ENCODE measurements at places on chromosomes 7 and 10.

GRCh38 chr10:132258423-132258822, 49.3 kb downstream of the STK32C start:
- no peak for DNase-seq

- DNase-seq: peak; percentile 88
These were observed 19.3 kb downstream of the PPP1R3C start for GRCh38 chr10:91613411-91614187.

GRCh38 chr7:108586274-108586710, 16.6 kb downstream of the DNAJB9 start:
- no peak for DNase-seq

GRCh38 chr10:101355072-101355706, 1.2 kb downstream of the BTRC start:
- no peak for DNase-seq

GRCh38 chr10:61973906-61974305, 72.4 kb downstream of the ARID5B start:
- no peak for DNase-seq

GRCh38 chr10:61898435-61898778, 3.1 kb upstream of the ARID5B start:
- no peak for DNase-seq

- no peak for DNase-seq
These were observed 293.4 kb upstream of the RNF32 start for GRCh38 chr7:156347132-156347531.

DNA sequence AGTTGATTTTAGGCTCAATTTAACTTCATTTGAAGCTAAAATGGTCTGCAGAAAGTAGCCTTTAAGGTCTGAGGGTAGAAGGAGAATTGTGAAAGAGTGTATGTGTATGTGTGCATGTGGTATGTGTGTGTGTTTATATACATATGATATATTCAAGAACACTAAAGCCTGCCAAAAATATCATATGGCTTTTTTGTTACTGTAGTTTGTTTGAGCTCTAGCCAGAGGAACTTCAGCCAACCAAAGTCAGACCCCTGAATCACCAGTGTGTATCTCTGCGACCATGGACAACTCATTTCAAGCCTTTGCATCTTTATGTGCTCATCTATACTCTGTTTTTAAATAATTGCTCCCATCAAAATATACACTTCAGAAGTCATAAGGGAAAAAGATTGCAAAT, 58.4 kb upstream of the HDAC9 start:
- no peak for DNase-seq

DNA sequence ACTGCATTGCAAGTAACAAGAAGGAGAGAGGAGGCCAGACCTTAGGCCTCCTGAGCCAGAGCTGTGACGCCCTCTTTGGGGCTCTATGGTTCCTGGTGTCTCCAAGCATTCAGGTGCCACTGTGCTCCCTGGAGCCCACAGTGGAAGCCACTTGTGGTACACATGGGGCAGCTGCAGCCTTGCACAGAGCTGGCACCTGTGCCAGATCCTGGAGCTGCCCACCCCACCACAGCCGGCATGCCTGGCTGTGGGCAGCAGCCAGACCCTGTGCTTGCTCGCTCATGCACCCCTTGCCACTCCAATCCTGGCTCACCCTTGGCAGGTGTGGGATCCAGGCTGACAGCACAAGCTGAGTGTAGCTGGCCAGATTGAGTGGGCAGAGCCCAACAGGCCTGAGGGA, 173.8 kb upstream of the SMIM30 start:
- DNase-seq: no peak

- DNase-seq: no peak
These were observed 72.4 kb downstream of the LMBR1 start for GRCh38 chr7:156820445-156821063.

DNA sequence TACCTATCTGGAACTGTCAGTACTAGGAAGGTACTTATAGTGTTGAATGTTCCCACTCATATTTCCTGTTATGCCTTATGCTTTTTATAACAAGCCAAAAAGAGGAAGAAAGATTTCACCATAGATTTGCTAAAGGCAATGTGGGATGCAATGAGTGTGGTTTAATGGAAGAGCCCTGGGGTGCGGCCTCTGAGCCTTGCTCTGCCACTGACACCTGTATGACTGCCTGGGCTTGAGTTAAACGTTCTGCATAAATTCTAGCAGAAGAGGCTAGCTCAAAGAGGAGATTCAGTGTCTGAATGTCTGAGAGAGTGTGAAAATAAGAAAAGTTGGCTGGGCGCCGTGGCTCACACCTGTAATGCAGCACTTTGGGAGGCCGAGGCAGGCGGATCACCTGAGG, 143.8 kb downstream of the TPST1 start:
- no peak for DNase-seq

GRCh38 chr7:18496341-18496700, 772 bp downstream of the HDAC9 start:
- no peak for DNase-seq

DNA sequence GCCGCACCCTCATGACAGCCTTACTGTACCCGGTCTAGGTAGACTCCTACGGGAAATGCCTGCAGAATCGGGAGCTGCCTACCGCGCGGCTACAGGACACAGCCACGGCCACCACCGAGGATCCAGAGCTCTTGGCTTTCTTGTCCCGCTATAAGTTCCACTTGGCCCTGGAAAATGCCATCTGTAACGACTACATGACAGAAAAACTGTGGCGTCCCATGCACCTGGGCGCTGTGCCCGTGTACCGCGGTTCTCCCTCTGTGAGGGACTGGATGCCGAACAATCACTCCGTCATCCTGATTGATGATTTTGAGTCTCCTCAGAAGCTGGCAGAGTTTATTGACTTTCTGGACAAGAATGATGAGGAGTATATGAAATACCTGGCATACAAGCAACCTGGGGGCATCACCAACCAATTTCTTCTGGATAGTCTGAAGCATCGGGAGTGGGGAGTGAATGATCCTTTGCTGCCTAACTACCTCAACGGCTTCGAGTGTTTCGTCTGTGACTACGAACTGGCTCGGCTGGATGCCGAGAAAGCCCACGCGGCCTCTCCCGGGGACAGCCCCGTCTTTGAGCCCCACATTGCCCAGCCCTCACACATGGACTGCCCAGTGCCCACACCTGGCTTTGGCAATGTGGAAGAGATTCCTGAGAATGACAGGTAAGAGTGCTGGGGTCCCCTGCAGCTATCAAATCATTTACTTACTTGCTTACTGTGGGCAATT, 8.5 kb upstream of the CHCHD1 start:
- no peak for DNase-seq

- DNase-seq: no peak
These were observed 135.8 kb downstream of the STRA8 start for GRCh38 chr7:135369405-135369804.

- peak; percentile 77 for DNase-seq
These were observed 57.4 kb upstream of the EBF3 start for GRCh38 chr10:130021383-130021950.

DNA sequence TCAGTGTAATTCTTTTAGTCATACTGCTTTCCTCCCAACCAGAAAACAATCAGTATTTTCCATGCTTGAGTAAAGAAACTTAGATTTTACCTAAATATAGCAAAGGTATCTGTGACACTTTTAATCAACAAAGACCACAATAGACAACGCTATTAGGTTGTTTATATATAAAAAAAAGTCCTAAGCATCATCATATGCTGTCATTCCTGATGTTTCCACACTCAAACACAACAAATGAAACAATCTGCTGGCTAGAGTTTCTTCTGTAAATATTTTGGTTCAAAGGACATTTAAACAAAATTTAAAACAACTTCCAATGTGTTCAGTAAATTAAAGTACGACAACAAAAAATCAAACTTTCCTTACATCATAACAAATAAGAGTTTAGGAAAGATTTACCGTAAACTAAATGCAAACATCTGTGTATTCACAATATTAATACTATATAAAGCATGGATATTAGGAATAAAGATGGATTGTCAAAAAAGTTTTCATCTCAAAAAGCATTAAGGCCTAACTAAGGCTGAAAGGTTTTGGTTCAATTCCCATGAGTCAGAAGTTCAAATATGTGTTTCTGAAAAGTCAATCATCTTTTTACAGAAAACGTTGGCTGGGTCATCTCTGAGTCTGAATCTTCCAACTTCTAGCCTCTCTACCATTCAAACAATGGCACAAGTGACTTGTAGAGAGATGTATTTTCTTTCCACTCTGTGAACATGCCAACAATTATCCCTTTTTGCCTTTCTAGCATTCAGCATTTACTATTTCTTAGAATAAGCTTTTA, 157.1 kb downstream of the CRPPA start:
- no peak for DNase-seq

GRCh38 chr10:112996462-112996861, 46.4 kb downstream of the TCF7L2 start:
- DNase-seq: no peak

DNA sequence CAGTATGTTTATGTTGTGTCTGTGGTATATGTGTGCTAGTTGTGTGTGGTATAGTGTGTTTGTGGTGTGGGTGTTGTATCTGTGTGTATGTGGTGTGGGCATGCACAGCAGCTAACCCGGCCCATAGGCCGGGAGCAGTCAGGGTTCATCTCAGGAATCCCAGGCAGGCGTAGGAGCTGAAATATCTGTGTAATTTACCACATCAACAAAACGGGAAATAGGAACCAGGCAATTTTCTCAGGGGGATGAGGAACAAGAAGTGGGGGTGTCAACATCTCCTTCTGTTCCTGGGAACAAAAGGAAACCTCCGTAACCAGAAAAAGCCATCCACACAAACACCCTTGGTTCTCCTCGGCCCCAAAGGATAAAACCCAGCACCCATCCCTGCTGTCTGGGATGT, 24.5 kb upstream of the ZNF488 start:
- no peak for DNase-seq

DNA sequence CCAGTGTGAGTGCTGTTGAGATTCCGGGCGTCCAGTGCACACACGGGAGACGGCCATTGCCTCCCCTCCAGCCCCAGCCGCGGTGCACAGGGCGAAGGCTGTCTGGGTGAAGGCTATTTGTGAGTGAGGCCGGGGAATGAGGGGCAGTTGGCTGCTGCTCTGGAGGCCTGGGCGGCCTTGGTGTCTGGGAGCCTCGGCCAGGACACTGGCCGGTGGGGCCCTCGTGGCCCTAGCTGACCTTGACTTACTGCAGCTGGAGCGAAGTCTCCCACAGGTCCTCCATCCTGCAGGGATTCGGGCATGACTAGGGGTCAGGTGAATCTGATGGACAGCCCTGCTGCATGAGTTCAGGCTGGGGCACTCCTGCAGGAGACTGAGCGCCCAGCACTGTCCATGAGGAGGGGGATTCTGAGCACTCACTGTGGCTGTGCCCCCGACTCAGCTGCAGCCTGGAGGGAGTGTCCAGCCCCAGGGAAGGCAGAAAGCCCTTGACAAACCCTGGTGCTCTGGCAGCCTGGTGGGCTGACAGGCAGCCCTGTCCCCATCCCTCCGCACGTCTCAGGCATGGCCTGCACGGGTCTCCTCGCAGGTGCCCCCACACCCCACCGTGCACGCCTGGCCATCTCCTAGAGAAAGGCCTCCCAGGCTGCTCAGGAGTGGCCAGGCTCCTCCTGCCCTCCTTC, 52.7 kb upstream of the FAM20C start:
- DNase-seq: no peak

GRCh38 chr7:7181519-7182155, 707 bp upstream of the C1GALT1 start:
- no peak for DNase-seq

DNA sequence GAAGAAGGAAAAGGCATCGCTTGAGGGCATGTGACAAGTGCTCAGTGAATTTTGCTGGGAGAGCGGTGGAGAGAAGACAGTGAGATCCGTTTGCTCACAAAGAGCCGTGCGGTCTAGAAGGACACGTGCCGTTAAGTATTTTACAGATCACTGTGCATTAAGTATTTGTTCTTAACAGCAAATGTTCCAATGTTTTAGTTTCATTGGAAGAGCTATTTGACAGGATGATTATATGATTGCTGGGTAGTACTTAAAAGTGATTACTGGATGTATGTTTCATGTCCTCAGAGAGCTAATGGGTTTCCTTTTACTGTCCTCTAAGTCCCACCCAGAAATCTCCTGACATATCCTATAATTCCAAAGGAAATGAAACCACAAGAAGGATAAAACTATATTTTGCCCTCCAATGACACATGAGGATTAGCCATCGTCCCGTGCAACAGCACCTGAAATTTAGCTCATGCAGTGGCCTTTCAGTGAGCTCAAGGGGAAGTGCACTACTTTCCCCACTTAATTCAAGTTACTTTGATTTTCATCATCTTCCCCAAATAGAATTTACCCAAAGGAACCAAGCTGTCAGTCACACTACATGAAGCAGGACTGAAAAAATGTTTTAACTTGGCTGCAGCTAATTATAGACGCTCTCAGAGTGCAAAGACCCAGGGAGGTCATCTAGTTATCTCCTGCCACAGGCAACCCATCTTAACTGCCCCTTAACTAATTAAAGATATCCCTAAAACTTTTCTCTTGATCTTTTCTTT, 80.3 kb downstream of the KLF6 start:
- DNase-seq: no peak

- no peak for DNase-seq
These were observed 6.5 kb downstream of the CHST12 start for GRCh38 chr7:2409745-2410414.

DNA sequence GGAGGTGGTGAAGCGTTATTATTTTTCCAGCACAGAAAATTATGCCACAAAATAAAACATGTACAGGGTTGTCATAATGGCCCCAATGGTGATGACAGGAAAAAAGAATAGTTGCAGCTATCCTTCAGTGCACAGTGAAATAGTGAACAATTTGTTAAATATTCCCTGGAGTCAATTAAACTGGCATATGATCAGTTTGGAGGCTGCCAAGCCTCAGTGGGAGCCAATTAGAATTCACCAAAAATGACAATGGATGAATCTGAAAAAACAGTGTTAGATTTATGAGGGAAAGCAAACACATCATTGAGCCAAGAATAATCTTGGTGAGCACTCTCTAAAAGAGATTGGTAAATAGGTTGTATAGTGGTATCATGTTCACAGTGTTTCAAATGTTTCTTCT, 146.3 kb downstream of the OTUD1 start:
- DNase-seq: no peak

DNA sequence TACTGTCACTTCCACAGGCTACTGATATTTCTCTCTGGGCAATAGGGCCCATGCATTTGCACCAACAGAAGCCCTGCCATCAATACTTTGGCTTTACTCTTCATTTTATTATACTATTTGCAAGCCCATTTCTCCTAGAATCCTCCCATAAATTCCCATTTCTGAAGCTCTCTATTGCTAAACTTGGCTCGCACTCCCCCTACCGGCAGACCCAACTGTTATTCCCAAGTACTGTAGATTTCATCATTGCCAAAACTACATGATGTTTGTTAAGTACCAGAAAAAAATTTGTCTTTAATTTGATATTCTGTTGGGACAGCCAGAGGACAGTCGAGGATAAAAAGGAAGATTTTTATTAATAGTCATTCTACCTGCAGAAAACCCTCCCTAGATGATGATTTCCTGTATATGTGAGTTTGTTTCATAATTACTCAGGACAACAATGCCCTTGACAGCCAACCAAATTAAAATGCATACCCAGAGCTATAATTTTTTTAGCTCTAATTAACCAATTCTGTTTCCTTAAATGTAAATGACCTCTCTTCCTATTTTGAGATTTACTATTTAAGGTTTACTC, 298.6 kb downstream of the REEP3 start:
- peak; percentile 63 for DNase-seq

All from amniotic stem cell (primary cell).